ENCODE measurements at places on chromosomes 1 and 21.

DNA sequence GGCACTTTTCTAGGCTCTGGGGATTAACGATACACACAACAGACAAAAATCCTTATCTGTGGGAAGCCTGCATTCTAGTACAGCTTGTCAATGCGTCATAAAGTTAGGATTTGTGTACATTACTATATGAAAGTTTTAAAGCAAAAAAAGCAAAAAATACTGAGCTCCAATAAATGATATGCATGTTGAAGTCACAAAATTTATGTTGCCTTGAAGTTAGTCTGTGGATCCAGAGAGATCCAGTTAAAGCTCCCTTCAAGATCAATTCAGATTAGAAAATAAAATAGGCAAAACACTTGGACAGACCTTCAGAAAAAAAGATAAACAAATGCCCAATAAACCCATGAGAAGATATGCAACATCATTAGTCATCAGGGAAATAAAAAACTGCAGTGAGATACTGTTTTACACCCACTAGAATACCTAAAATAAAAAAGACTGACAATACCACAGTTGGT, 33.1 kb upstream of the KCNQ4 start:
- peak overlapping the region; percentile 6 for H3K27ac ChIP-seq
- peaks cover 13% of the 10 kb centered on the region for H3K4me1 ChIP-seq
- H3K4me3 ChIP-seq = no peak overlapping the region
- H3K36me3 ChIP-seq = peaks cover 79% of the 10 kb centered on the region

GRCh38 chr1:23964790-23965740, 5.4 kb downstream of the PNRC2 start:
- peaks cover 7% of the 10 kb centered on the region for H3K4me1 ChIP-seq
- peaks cover 87% of the 10 kb centered on the region for H3K36me3 ChIP-seq
- H3K27ac ChIP-seq = peak overlapping the region; percentile 49
- no peak overlapping the region for H3K4me3 ChIP-seq

DNA sequence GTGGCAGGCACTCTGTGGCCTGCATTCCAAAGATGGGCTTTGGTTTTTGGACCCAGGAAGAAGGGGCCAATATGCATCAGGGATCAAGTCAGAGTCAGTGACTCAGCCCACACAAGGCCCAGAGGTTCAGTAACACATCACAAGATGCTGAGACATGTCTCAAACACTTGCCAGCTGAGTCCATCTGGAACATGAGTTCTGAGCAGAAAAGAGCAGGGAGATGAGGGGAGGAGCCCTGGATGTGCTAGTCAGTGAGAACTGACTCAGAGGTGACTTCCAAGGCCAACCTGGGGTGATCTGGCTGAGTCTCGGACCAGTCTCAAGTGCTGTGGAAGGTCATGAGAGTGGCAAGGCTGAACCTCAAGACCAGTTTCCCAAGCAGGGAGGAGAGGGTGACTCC, 150.1 kb downstream of the CDC7 start:
- H3K36me3 ChIP-seq = no peaks in the 10 kb centered on the region
- no peak overlapping the region for H3K4me3 ChIP-seq
- H3K4me1 ChIP-seq = peaks cover 8% of the 10 kb centered on the region
- peak overlapping the region; percentile 50 for H3K27ac ChIP-seq

GRCh38 chr1:27618341-27619082, 14.6 kb upstream of the AHDC1 start:
- no peaks in the 10 kb centered on the region for H3K36me3 ChIP-seq
- no peak overlapping the region for H3K4me3 ChIP-seq
- H3K4me1 ChIP-seq = no peaks in the 10 kb centered on the region
- H3K27ac ChIP-seq = no peak overlapping the region
- no peak for DNase-seq

GRCh38 chr1:41626146-41626545, 141.7 kb upstream of the EDN2 start:
- H3K27ac ChIP-seq = peak overlapping the region; percentile 51
- no peaks in the 10 kb centered on the region for H3K36me3 ChIP-seq
- H3K27me3 ChIP-seq = no peaks in the 10 kb centered on the region
- no peak overlapping the region for H3K4me3 ChIP-seq

- no peak overlapping the region for H3K4me3 ChIP-seq
- no peak for DNase-seq
- H3K27me3 ChIP-seq = peaks cover 12% of the 10 kb centered on the region
- H3K4me1 ChIP-seq = no peaks in the 10 kb centered on the region
- no peak overlapping the region for H3K27ac ChIP-seq
Observed at GRCh38 chr1:118649369-118650106, 338.6 kb downstream of the TBX15 start.

- H3K27me3 ChIP-seq = no peaks in the 10 kb centered on the region
- H3K27ac ChIP-seq = peak overlapping the region; percentile 28
- H3K4me1 ChIP-seq = peaks cover 40% of the 10 kb centered on the region
- no peak overlapping the region for H3K4me3 ChIP-seq
- DNase-seq = no peak
- no peaks in the 10 kb centered on the region for H3K36me3 ChIP-seq
Observed at GRCh38 chr1:109652402-109652801, 3.5 kb upstream of the GSTM4 start.

GRCh38 chr1:41404308-41404761, 43.1 kb downstream of the FOXO6 start:
- no peak for DNase-seq
- no peaks in the 10 kb centered on the region for H3K27me3 ChIP-seq
- H3K27ac ChIP-seq = no peak overlapping the region
- no peaks in the 10 kb centered on the region for H3K36me3 ChIP-seq
- H3K4me1 ChIP-seq = no peaks in the 10 kb centered on the region
- H3K4me3 ChIP-seq = no peak overlapping the region

- peak overlapping the region; percentile 65 for H3K4me3 ChIP-seq
- peaks cover 54% of the 10 kb centered on the region for H3K36me3 ChIP-seq
- no peaks in the 10 kb centered on the region for H3K27me3 ChIP-seq
- H3K27ac ChIP-seq = peak overlapping the region; percentile 74
- peaks cover 18% of the 10 kb centered on the region for H3K4me1 ChIP-seq
Observed at GRCh38 chr1:23692308-23692871, 784 bp downstream of the RPL11 start.

DNA sequence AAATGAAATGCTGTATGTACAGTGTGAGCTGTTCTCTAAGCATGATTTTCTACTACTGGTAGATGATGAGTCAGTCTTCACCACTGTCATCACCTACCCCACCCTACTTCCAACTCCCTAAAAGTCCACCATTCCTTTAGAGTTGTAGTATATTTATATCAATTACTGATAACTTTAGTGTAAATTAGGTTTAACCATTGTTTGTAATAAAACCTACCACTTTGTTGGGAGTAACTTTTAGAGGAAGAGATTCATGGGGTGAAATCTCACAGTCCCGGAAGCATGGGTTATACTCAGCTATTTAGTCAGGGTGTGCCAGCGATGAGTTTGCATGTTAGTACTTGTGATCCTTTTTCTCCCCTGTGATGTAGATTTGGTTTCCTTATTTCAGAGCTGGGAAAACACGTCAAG, 17.1 kb downstream of the MORC3 start:
- peaks cover 23% of the 10 kb centered on the region for H3K4me1 ChIP-seq
- peaks cover 82% of the 10 kb centered on the region for H3K36me3 ChIP-seq
- H3K4me3 ChIP-seq = no peak overlapping the region
- no peaks in the 10 kb centered on the region for H3K27me3 ChIP-seq
- peak overlapping the region; percentile 91 for H3K27ac ChIP-seq

DNA sequence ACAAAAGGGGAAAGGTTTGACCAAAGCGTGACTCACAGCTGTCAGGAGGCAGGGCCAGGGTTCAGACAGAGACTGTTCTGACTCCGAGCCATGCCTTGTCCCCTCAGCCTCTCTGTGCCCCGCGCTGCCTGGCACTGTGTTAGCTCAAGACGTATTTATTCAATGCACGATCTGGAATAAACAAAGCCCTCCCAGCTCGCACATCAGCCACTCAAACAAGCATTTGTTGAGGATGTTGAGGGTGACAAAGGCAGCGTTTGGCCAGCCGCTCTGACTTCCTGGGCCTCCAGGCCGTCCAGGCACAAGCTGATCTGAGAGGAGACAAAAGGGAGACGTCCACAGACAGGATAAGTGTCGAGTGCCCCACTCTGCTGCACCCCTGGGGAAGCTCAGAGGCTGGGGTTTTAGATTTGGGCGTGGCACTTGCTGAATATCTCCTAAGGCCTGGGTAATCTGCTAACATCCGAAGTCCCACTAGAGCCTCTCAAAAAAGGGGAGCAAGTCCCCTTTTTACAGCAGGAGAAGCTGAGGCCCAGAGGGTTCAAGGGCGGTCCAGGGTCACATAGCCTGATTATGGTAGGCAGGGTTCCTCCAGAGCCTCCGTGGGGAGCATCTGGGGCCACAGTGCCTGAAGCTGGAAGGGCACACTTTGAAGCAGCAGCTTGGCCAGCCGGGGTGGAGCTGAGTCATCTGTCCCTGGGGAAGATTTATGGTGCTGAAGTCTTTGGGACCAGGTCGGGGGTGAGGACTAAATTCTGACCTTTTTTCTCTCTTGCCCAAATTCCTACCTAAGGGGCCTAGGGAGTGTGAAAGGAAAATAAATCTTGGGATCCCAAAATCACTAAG, 95.9 kb downstream of the SPSB1 start:
- no peaks in the 10 kb centered on the region for H3K27me3 ChIP-seq
- no peak overlapping the region for H3K4me3 ChIP-seq
- H3K36me3 ChIP-seq = no peaks in the 10 kb centered on the region

GRCh38 chr1:21590126-21590880, 78.9 kb downstream of the RAP1GAP start:
- DNase-seq = no peak
- no peaks in the 10 kb centered on the region for H3K4me1 ChIP-seq
- H3K27ac ChIP-seq = no peak overlapping the region

DNA sequence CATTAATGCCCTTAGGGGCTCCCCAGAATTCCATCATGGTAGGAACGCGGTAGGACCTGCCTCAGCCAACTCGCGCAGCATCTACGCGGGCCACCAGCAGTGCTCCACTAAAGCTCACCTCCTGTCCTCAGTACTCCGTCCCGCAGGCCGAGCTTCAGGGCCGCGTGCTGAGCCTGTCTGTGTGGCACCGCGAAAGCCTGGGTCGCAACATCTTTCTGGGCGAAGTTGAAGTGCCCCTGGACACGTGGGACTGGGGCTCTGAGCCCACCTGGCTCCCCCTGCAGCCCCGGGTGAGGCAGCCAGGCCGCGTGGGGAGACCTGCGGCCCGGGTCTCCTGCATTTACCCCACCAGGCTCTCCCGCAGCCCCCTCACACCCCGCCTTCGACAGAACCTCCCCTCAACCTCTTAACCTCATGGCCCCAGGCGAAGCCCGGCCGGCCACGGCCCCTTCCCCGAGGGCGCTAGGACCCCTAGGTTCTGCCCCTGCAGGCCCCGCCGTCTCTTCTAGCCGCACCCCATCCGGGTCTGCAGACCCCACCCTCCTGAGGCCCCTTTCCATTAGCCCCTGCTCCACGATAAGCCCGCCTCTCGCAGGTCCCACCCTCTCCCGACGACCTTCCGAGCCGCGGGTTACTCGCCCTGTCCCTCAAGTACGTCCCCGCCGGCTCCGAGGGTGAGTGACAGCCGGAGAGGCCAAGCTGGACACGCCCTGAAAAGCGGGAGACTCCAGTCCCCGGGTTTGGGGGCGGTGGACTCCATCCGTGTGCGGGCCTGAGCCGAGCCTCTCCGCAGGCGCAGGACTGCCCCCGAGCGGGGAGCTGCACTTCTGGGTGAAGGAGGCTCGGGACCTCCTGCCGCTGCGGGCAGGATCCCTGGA, 9.1 kb downstream of the SYTL1 start:
- H3K4me1 ChIP-seq = peaks cover 15% of the 10 kb centered on the region
- H3K27me3 ChIP-seq = no peaks in the 10 kb centered on the region
- no peak for DNase-seq
- no peak overlapping the region for H3K4me3 ChIP-seq
- peaks cover 45% of the 10 kb centered on the region for H3K36me3 ChIP-seq

- no peak for DNase-seq
- H3K27me3 ChIP-seq = no peaks in the 10 kb centered on the region
- 0 out of 2 replicates have a peak, but pooled peaks cover 4% of the 10 kb centered on the region for H3K36me3 ChIP-seq
- no peak overlapping the region for H3K27ac ChIP-seq
- no peak overlapping the region for H3K4me3 ChIP-seq
Observed at GRCh38 chr1:161928056-161928455, 95.6 kb downstream of the OLFML2B start.

- H3K4me1 ChIP-seq = peaks cover 6% of the 10 kb centered on the region
- H3K36me3 ChIP-seq = no peaks in the 10 kb centered on the region
- no peak overlapping the region for H3K27ac ChIP-seq
- H3K4me3 ChIP-seq = no peak overlapping the region
Observed at GRCh38 chr1:41754540-41754939, 164.2 kb downstream of the HIVEP3 start.

DNA sequence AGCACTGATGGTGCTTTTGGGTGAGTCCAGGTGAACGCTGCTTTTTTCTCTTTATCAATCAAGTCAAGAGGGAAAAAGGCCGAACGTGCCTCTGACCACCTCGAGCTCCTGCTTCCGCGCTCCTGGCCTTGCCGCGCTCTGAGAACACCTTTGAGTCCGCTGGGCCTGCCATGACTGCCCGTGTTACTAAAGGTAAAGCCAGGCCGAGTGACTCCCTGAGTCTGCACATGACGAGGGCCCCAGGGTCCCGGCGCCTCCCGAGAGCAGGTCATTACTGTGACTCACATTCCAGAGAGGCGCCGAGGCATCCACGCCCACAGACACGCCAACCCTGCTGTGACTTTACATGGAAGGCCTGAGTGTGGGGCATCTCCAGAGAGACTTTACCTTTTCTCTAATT, 11.1 kb downstream of the POFUT2 start:
- peak; percentile 48 for DNase-seq
- no peak overlapping the region for H3K4me3 ChIP-seq

DNA sequence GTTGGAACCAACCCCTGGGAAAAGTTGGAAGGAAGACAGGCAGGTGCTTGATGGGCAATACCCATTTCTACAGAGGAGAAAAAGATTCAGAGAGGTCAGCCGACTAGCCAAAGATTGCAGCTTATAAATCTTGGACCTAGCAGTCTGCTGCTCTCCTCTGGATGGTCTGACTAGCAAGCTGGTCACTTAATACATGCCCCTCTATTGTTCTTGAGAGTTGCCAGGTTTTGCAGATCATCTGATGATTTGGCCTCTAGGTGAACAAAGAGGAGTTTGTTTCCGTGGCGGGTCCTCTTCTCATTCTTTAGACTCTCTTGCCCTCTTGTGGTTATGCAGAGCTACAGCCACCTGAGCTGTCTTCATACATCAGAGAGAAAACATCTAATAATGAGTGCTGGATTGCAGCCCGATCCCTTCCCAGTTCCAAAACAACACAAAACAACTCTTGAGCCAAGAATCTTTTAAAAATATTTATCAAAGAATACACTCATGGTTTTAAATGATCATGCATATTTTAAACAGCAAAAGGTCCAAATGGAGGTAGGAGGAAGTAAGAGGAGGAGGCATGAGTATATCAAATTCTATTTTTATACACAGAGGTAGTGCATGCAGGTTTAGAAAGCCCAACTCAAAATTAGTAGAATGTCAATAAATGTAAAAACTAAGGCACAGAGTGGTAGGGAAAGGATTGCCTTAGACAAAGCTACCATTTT, 115.7 kb downstream of the SLC30A10 start:
- no peak overlapping the region for H3K27ac ChIP-seq
- DNase-seq = no peak
- H3K36me3 ChIP-seq = no peaks in the 10 kb centered on the region
- H3K4me3 ChIP-seq = no peak overlapping the region
- H3K27me3 ChIP-seq = no peaks in the 10 kb centered on the region
- no peaks in the 10 kb centered on the region for H3K4me1 ChIP-seq

DNA sequence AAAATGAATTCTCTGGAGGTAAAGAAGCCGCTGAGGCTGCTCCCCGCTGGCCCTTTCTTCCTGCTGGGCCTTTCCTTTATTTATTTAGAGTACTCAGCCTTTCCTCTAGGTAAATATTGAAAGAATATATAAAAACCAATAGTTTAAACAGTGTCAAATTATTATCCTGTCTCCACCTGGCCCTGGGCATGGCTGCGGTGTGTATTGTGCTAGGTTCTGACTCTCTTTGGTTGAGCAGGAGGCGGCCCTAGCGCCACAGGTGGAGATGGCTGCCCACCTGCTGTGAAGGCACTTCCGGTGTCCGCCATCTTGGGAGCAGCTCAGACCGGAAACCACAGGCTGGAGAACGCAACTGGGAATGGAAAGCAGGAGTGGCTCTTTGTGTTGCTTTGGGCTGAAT, 29.0 kb upstream of the CLDN14 start:
- DNase-seq = no peak
- no peak overlapping the region for H3K27ac ChIP-seq
